ENCODE measurements at places on chromosomes 7 and 10. TPM values are rescaled to one million over a fixed set of nuclear protein-coding genes. Genes with fewer than 3 reads are reported as not detected.

XRCC2 gene
- total RNA-seq = 6.7 TPM

AASS gene
- 34.0 TPM for total RNA-seq

C7orf33 gene
- total RNA-seq = not detected

TAS2R3 gene
- total RNA-seq = 0.46 TPM

DNA sequence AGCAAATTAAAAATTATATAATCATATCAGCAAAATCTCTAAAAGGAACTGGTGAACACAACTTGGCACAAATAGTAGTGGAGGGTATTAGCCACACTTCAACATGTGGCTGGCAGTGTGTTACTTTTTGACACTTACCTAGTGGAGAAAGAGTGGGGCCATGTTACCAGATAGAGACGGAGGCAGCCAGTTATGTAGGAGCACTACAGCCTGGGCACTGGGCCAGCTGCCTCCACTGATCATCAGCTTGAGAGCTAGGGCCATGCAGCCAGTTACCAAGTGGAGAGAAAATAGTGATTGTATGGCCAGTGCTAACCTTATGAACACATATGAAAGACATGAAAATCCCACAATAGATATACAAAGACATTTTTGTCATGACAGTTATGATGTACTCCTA, 243.1 kb downstream of the CTNNA3 start:
- DNase-seq = no peak

- no peak for DNase-seq
Observed at GRCh38 chr7:139494835-139495579, 11.5 kb upstream of the KLRG2 start.

DNA sequence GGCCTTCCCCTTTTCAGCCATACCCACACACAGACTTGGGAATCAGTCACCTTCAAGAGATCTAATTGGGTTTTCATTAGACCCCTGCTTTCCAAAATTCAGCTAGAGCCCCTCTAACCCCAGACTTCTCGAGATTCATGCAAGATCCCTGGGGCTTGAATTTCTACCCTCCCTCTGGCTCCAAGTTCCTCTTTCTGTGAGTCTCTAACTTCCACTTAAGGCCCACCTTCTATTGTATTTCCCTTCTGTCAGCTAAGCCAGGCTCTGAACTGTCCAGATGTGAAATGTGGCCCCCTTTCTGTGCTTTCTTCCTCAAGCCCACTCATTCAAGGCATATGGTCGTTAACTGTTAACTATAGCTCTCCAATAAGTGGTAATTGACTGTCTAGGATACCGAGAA, 132.2 kb downstream of the ZNF365 start:
- no peak for DNase-seq
